ENCODE measurements at places on chromosomes 16 and 17.

DNA sequence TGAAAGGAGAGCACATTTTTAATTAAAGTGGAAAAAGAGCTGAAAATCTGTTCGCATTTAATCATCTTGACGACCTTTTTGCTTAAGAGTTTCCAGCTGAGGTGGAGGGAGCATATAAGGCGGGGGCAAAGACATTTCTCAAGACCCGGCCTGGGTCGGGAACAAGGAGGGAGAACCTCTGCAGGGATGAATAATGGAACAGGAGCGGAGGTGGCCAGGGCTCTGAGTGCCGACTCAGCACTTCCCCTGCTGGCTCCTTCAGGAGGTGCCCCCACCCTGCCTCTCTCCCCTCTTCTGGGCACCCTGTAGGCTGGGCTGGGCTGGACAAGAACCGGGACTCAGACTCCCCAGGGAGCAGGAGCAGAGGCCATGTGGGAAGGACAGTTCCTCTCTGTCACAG lies 7.9 kb upstream of the NGFR start:
- DNase-seq = peak; percentile 32

DNA sequence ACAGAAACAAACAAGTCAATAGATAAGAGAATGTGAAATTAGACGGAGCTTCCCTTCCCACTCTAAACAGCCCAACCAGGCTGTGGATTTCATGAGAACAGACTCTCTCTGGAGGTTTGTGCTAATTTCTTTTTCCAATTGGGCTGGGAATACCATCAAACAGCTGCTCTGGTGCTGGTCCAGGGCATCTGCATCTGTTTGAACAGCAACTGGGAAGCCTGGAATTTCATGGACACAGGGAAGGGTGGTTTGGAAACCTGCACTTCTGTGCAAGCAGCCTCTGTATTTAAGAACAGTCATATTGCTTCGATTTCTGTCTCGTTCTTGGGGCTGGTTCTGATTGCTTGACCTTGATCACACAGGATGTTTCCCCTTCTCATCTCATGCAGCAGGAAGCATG lies 88.7 kb downstream of the FOXL1 start:
- peak; percentile 61 for DNase-seq

- peak; percentile 72 for DNase-seq
These were observed 34.2 kb downstream of the BAIAP2 start for GRCh38 chr17:81069135-81069645.

GRCh38 chr17:66807182-66807581 lies 27.7 kb upstream of the CACNG5 start:
- DNase-seq = no peak

- DNase-seq = no peak
These were observed 366.2 kb upstream of the TNRC6C start for GRCh38 chr17:77592106-77592865.

- no peak for DNase-seq
These were observed at the start of gene TAC4 for GRCh38 chr17:49848019-49848473. Gene TAC4 (minus strand): TSS chr17:49848069. CDS start chr17:49848017, 52 bp downstream.

- DNase-seq = peak; percentile 85
These were observed 4.4 kb downstream of the CACNA1G start for GRCh38 chr17:50564916-50565315.

- no peak for DNase-seq
These were observed 189.9 kb downstream of the AATF start for GRCh38 chr17:37138571-37139120.

DNA sequence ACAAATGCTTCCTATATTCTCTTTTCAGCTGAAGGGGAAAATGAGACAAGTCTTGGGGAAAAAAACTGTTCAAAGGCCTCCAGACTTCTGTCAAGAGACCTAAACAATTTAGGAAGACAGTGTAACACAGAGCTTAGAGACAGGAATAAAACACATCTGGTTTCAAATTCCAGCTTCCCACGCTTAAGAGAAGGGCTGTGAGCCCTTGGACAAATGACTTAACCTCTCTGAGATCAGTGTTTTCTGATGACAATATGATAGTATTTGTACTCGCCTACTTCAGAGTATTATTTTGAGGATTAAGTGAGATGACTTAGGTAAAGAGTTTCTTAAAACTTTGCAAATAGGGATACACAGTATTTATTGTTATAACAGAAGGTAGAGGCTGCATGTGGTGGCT lies 29.5 kb downstream of the SMURF2 start:
- DNase-seq = no peak

DNA sequence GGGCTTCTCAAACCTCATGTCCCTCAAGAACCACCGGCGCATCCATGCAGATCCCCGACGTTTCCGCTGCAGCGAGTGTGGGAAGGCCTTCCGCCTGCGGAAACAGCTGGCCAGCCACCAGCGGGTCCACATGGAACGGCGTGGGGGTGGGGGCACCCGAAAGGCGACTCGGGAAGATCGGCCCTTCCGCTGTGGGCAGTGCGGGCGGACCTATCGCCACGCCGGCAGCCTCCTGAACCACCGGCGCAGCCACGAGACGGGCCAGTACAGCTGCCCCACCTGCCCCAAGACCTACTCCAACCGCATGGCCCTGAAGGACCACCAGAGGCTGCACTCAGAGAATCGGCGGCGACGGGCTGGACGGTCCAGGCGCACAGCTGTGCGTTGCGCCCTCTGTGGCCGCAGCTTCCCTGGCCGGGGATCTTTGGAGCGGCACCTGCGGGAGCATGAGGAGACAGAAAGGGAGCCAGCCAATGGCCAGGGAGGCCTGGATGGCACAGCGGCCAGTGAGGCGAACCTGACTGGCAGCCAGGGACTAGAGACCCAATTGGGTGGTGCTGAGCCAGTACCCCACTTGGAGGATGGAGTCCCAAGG lies 5.9 kb downstream of the ZNF646 start:
- DNase-seq = no peak

GRCh38 chr17:36610474-36610873 lies 9.1 kb downstream of the MRM1 start:
- DNase-seq = no peak

DNA sequence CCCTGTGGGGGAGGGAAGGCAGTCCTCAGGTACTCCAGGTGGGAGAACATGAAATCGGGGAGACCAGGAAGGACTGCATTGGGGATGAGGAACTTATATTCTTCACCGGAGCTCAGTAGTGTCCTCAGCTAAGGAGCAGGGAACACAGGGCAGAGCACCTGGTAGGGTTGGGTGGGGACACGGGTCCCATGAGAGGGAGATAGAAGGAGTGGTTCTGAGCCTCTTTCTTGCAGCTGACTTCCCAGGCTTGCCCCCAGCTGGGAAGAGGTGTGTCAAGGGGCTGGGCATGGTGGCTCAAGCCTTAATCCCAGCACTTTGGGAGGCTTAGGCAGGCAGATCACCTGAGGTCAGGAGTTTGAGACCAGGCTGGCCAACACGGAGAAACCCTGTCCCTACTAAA lies 2.1 kb downstream of the FHOD1 start:
- DNase-seq = no peak

GRCh38 chr17:28553000-28553505 lies 629 bp upstream of the UNC119 start:
- DNase-seq = no peak

GRCh38 chr16:1390239-1390779 lies 24.2 kb downstream of the UNKL start:
- no peak for DNase-seq

DNA sequence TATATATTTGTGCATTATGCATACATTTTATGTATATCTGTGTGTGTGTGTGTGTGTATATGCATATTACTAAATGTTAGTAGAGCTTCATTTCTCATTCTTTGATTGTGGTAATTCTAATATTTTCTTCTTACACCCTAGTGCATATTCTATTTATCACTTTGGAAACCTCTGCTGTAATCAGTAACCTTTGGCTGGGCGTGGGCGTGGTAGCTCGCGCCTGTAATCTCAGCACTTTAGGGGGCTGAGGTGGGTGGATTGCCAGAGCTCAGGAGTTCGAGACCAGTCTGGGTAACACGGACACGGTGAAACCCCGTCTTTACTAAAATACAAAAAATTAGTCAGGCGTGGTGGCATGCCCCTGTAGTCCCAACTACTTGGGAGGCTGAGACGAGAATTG lies 26.9 kb downstream of the CPSF4L start:
- DNase-seq = no peak

DNA sequence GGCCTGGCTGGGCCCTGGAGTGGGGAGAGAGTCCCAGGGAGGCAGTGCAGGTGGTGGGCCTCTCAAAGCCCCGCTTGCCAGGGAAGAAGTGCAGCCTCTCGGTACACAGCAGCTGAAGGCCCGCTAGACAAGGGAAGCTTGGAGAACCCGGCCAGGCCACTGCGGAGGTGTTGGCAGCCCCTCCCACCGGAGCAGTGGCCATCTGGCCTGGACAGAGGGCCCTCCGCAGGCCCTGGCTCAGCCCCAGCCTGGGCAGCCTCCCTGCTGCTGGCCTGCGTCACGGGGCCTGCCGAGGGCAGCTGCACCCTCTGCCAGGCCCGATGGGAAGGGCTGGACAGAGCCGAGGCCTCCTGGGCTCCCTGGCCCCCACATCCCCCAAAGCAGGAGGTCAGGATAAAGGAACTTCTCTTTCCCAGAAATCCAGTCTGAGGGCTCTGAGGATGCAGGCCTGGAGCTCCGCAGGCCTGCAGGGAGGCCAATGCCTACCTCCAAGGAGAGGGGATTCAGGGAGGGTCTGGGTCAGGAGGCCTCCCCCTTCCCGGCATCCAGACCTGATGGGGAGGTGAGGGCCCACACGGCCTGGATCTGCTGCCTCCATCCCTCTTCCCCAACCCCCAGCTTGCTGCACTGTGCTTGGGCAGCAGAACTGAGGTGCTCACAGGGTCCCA lies 4.3 kb downstream of the SPPL2C start:
- peak; percentile 52 for DNase-seq

- no peak for DNase-seq
These were observed 30.2 kb upstream of the ST6GALNAC1 start for GRCh38 chr17:76673729-76674128.

DNA sequence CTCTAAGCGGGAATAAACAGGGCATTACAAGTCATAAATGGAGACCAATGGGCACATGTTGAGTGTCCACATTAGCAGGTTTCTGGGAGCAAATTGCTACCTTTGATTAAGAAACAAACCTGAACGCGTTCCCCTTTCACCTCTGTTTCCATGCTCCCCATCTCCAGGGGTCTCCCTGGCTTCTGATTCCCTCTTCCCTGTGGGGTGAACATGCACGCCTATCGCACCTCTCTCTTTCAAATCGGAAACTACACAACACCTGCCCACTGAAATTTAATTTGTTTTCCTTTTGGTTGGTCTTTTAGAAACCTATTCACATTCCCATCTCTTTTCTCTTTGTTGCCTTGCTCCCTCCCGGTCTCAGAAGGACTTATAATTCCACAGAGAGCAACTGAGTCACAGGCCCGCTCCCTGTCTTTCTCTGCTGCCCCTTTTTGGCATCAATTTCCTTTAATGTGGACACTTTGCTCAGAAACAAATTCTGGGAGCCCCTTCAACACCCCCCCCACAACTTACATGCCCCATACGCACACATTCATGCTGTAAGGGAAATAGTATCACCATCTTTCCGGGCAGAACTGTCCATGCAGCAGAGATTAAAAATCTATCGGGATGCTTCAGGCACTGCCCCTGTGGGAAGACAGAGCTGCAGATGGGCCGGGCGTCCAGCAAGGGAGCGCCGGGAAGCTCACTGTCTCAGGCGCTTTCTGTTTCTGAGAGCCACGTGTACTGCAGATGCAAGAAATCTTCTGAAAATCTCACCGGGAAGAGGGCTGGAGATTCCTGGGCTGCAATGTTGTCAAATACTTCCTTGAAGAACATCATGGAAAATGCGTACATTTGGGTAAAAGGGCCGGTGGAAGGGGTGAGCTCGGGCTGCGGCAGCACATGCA lies 7.2 kb upstream of the FOXF1 start:
- DNase-seq = no peak

DNA sequence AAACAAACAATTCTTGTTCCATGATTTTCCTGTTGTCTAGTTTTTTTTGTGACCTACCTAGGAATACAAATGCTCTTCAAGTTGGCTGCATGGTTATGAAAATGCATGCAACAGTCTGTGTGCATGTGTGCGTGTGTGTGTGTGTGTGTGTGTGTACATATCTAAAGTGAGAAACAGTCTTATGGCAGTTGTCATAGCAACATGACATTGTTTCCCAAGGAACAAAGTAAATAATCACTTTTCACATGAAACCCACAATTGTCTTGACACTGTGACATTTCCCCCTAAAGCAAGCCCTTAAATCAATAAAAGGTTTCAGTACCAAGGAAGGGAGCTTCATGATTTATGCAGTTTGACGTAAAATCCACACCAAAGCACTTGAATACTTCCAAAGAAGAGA lies 758.4 kb downstream of the CDH8 start:
- DNase-seq = no peak

GRCh38 chr16:15594711-15595320 lies 48.1 kb downstream of the MARF1 start:
- no peak for DNase-seq

DNA sequence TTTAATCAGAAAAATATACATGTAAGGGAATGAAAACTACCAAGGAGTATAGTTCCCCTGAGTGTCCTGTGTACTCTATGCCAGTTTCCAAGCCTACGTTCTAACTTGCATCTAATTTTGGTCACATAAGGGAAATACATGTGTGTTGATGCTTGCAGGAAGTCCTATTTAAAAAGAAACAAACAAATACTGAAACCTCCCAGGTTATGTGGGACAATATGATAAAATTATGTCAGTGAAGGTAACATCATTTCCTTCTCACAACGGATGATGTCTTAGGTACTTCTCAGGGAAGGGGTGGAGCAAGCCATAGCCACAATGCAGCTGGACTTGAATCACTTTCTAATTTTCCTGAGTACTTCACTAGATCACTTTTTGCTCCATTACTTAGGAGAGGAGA lies 115.9 kb downstream of the ZFHX3 start:
- no peak for DNase-seq

DNA sequence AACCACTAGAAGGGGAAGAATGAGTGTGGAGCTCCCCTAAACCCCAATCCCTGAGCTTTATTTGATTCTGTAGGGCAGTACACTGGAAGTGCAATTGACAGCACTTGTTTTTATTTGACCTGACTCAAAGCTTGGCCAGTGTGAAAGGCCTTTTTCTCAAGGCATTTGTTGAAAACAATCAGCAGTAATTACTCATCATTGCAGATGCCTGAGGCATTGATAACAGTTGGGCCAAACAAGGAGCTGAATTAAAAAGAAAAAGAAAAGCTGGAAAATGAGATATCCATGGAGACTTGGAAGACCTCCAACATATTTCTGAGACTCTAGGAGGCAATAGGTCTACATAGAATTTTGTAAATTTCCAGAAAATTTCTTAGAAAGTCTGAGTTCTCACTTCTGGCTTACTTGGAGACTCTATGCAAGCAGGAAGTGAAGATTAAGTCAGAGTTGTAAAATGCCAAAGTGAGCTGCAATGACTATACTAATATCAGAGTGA lies 200.8 kb upstream of the KCNJ16 start:
- DNase-seq = no peak

- no peak for DNase-seq
These were observed 58.2 kb upstream of the HAPSTR1 start for GRCh38 chr16:9033125-9033830.

DNA sequence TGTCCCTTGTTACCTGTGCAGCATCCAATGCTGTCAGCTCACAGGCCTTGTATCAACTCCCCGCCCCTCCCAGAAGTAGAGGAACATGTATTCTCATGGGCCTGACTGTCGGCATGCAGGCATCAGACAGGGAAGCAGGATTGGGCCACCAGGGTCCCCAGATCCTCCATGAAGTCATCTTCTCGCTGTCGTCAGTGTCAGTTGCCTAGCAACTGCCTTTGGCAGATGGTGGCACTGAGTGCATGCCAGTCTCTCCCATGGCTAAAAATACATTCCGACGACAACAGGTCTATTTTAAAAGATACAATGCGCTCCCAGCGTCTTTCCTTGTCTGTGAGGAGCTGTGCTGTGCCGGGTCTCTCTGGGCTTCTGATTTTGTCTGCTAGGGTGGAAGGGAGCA lies 36.8 kb upstream of the CES5A start:
- peak; percentile 67 for DNase-seq

Measured in Right ventricle myocardium superior (tissue), 1 donor.